ENCODE measurements at places on chromosomes 5 and 9.

GRCh38 chr9:126690431-126691051 is 76.8 kb downstream of the LMX1B start:
- DNase-seq: no peak

GRCh38 chr9:5592904-5593303 is 36.0 kb upstream of the RIC1 start:
- DNase-seq: no peak

DNA sequence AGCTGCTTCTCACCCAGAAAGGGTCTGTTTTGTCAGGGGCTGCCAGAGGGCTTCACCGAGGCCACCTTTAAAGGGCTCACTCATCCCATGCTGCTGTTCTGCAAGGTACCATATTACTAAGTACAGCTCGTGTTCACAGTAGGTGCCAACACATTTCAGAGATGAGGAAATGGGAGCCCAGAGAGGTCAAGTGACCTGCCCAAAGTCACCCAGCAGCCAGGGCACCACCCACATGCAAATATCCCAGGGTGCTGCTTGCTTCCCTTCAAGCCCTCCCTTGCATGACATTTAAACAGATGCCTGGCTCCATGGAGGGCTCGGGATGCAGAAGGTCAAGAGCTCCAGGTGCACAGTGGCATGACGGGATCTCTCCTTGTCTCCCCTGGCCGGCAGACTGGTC is 123.5 kb upstream of the SARDH start:
- DNase-seq: no peak

DNA sequence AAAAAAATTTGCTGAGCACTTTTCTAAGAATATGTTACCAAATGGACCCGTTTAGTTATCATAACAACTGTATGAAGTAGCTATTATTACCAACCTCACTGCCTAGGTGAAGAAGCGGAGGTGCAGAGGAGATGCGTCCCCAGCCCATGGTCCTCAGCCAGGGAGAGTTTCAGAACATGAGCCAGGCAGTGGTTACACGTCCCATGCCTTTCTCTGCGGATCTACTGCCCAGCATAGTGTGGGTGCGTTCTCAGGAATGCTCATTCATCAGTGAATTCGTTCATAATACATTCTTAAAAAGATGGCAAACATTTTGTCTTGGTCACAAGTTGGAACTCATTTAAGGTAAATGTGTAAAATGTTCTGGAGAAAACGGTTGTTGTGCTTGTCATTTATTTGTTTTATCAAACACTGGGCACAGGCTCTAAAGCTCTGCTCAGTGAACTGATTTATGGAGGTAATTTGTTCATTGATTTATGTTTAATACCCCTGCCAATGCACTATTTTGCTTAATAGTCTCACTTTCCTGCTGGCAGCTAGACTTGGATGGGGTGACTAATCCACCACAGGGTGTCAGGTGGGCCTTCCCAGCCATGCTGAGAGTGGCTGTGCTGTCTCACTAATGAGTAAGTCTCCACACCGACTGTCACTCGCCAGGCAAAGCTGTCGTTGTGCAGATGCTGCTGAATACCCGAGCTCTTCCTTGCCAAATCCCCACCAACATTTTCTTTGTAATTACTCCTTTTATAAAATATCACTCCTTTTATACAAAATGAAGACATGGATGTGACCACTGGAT is 248.8 kb downstream of the TENT4A start:
- DNase-seq: no peak

DNA sequence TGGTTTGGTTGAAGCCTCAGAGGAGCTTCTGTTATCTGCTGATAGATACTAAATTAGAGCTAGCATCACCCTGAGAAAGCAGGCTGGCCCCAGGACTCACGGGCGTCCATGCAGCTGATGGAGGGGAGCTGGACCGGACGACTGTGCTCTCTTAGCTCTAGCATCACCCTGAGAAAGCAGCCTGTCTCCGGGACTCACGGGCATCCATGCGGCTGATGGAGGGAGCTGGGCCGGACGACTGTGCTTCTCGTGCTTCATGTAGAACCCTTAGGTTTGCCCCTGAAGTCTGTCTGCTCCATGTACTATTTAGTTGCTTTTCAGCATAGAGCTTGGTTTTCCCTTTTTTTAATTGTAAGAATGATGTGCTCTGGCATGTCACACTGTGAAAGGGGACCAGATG is 16.3 kb upstream of the LTC4S start:
- DNase-seq: no peak

- no peak for DNase-seq
Observed at GRCh38 chr5:60673334-60673733, 26.6 kb downstream of the DEPDC1B start.

- DNase-seq: no peak
Observed at GRCh38 chr5:2276101-2276500, 393.4 kb upstream of the IRX4 start.

GRCh38 chr5:122170620-122171019 is 41.3 kb downstream of the ZNF474 start:
- DNase-seq: no peak

- DNase-seq: no peak
Observed at GRCh38 chr5:38926121-38926520, 80.3 kb downstream of the OSMR start.

- no peak for DNase-seq
Observed at GRCh38 chr5:73950441-73950873, 324.5 kb downstream of the ARHGEF28 start.

DNA sequence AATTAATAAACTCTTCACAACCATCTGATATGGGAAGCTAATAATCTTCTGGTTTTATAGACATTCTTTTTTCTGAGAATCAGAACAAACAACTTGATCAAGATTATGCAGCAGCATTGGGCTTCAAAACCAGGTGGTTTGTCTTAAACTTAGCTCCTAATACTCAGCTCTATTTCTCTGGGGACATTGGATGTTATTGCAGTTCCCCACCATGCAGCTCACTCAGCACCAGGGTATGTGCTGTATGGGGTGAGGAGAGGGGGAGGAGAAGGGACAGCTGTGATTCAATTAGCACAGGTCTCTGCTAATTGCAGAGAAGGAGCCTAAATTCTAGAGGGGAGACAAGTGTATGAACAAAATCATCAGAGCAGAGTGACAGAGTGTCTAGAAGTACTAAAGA is 210.7 kb upstream of the TNC start:
- DNase-seq: no peak

GRCh38 chr5:5179079-5179478 is 38.9 kb downstream of the ADAMTS16 start:
- no peak for DNase-seq

- DNase-seq: no peak
Observed at GRCh38 chr9:108617676-108618075, 238.1 kb downstream of the ACTL7B start.

- no peak for DNase-seq
Observed at GRCh38 chr5:51380603-51381207, 2.5 kb upstream of the ISL1 start.

DNA sequence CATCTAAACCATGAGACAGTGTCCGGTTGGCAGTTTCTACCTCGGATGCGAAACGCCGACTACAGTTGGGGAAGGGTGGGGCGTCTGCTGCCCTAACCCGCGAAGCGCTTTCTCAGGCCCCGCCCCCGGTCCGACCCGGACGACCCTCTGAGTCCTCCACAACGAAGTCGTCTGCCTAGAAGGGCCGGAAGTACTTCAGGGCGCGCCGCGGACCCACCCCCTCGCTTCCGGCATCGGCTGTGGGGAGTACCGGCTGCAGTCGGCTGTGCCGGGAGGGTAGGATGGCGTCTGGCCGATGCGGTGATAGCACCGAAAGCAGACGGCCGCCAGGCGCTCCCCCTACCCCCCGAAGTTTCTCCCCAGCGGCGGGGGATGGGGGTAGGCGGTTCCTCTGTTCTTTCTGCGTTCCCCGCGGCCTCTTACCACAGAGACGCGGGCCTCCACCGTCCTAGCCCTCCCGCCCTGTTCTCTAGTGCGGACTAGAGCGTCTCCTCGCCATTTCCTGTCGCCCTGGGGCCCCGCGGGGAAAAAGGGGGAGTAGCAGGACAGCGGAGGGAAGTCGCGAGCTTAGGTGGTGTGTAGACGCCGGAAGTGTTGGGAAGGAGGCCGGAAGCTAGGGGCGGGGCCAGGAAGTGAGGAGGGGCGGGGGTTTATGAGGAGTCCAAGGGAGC is at the start of gene TRIM41:
TSS of gene TRIM41 (plus strand) at position 224 of the 671 bp plus-strand sequence. CDS start 719 bp downstream, outside the sequence.
- DNase-seq: no peak

- no peak for DNase-seq
Observed at GRCh38 chr5:119354537-119355243, 1.1 kb upstream of the TNFAIP8 start.

DNA sequence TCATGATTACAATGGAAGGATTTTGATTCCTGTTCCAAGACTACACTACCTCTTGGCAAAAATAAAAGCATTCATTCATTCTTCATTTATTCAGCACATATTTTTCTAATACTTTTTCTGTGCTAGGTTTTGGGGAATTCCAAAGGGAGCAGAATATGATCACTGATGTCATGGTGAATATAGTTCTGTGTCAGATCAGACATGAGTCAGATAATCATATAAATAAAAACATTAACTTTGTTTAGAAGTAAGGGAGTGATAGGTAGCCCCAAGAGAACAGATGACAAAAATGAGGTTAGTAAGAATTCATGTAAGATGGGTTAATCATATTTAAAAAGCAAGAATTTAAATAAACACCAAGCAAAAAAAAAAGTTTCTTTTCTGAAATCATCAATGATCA is 94.1 kb upstream of the RANBP6 start:
- DNase-seq: no peak

DNA sequence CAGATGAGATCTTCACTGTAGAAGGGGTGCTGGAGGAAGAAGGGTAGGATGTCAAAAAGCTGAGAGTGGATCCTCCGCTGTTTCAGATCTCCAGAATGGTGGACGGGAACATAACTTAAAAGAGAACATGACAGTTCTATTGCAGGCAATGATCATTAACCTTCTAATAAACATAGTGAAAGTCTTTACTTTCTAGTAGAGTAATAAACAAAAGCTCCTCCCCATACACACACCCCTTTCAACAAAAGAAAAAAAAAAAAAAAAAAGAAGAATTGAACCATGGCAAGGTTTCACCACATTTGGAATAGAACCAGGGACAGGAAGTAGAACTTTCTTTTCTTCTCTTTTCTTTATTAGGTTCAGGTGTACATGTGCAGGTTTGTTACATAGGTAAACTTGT is 768.1 kb upstream of the RIOK2 start:
- no peak for DNase-seq

DNA sequence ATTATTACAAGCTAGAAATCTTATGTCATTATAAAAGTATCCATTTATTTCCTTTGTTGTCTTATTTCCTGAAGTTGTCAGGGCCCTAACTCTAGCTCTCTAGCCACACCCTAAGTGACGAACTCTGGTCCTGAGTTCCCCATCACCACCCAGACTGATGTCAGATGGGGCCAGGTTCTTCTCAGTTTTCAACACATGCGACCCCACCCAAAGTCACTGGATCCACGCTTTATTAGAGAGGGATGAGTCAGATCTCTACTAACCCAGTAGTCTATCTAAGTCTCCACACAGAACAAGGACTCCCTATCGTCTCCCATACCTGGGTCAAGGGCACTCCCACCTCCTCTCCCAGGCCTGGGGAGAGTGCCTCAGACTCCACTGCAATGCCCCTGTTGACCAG is 6.8 kb upstream of the FEM1C start:
- no peak for DNase-seq

DNA sequence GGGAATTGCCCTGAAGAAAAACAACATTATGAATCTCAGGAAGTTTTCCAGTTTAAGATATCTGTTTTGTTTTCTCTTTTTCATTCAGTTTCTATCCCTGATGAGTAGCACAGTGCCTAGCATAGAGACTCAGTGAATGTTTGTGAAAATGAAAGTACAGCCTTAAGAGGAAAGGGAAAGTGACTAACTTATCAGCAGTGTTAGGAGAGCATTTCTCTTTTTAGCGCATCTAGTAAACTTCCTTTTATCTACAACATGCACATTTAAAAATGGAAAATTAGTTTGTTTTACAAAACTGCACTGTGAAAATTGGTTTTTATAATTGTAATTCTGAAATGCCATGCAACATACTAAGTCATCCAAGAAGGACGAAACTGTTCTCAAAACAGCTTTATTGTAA is 110.8 kb downstream of the SMARCA2 start:
- DNase-seq: no peak

GRCh38 chr9:70444904-70445303 is 30.4 kb upstream of the KLF9 start:
- DNase-seq: no peak

GRCh38 chr5:156920042-156920860 is 42.8 kb downstream of the TIMD4 start:
- DNase-seq: no peak

- DNase-seq: no peak
Observed at GRCh38 chr5:53448851-53449250, 31.6 kb upstream of the FST start.

- no peak for DNase-seq
Observed at GRCh38 chr5:31378838-31379237, 153.1 kb downstream of the DROSHA start.

DNA sequence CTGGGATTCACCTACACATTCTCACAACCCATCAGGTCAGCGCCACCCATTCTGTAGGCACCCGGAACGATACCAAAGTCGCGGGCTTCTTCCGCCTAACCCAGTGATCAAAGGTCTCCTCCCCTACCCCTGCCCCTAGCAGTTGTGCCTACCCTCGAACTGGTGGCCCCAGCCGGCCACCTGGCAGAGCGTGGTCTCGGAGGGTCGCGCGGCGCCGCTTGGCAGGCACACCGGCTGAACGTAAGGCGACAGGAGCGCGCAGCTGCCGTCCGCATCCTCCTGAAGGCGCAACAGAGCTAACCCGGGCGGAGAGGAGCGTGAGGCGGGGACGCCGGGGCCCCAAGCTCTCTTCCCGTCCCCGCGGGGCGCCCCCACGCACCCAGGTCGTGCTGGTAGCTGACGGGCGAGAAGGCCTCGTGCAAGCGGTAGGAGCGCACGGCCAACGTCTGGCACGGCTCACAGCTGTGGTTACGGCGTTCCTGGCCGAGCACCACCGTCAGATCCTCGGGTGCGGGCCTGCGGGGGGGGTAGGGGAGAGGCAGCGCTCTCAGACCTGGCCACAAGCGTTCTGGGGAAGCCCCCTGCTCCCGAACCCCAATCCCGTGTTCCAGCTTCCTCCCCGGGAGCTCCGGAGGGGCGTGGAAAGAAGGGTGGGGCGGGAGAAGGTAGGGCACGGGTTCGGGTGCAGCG is 2.8 kb upstream of the PFN3 start:
- DNase-seq: no peak

- DNase-seq: no peak
Observed at GRCh38 chr9:124760719-124761118, 10.4 kb downstream of the NR6A1 start.

GRCh38 chr5:11197726-11198125 is 436.7 kb upstream of the DAP start:
- DNase-seq: no peak

GRCh38 chr5:163363389-163363788 is 74.0 kb upstream of the CCNG1 start:
- DNase-seq: no peak
